NCI-H2081 treated with DMSO at 0.1 percent for 48 hours (cell line): ENCODE measurements at places on chromosomes 1 and 21.

GRCh38 chr1:63248216-63248615, 74.2 kb upstream of the FOXD3 start:
- no peak for DNase-seq

GRCh38 chr1:185271921-185272320, 45.1 kb downstream of the IVNS1ABP start:
- DNase-seq, result no peak

GRCh38 chr1:237701534-237701933, 189.2 kb downstream of the ZP4 start:
- no peak for DNase-seq

- DNase-seq, result no peak
These were observed 77.2 kb downstream of the DDAH1 start for GRCh38 chr1:85387781-85388180.

DNA sequence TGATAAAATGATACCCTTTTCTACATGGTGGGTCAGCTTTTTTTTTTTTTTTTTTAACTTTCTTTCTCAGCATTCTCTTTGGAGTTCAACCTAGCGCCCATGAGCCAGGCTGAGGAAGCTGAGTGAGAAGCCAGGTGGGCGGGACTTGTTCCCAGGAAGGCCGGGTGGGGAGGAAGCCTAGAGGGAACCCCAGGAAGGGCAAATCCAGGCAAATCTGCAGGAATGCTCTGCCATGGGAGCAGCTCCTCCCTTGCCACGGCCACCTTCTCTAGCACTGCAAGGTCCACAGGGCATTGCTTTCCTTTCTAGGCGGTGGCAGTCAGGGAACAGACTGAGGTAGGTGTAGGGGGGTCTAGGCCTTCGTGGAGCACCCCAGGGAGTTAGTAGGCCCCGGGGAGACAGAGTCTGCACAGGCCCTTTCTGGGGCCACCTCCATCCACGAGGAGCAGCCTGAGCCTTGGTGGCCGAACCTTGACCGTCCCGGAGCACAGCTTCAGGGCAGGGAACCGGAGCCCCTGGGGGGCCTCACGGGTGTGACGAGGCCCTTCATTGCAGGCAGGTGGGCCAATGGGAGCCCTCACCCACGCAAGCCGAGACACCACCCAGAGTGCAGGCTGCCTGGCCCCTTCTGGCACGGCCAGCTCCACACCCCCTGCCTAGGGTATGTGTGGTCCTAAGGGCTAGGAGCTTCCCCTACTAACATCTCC, 18.2 kb upstream of the CCDC27 start:
- DNase-seq, result no peak

DNA sequence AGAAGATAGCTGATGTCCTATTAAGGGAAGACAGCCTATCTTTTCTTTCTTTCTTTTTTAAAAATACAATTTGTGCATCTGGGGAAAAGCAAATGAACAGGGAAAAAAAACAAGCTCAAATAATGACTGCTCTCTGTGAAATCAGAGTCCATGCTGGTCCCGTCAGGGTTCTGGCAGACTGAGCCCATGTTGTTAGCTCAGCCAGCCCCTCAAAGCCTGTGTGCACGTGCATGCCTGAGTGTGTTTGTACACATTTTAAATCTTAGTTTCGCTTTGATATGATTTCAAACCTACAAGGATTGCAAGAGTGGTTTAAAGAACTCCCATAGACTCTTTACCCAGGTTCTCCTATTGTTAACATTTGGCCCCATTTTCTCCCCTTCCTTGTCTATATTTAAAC, 231.8 kb upstream of the GREM2 start:
- DNase-seq, result no peak

GRCh38 chr1:201693890-201694607, 134.9 kb upstream of the IPO9 start:
- DNase-seq, result no peak
